ENCODE measurements at places on chromosomes 7 and 10.
A peak's percentile ranks its signal among the peaks of the same experiment; 100 is the strongest.

- DNase-seq = peak; percentile 39
These were observed 2.9 kb downstream of the CTBP2 start for GRCh38 chr10:125157505-125157904.

DNA sequence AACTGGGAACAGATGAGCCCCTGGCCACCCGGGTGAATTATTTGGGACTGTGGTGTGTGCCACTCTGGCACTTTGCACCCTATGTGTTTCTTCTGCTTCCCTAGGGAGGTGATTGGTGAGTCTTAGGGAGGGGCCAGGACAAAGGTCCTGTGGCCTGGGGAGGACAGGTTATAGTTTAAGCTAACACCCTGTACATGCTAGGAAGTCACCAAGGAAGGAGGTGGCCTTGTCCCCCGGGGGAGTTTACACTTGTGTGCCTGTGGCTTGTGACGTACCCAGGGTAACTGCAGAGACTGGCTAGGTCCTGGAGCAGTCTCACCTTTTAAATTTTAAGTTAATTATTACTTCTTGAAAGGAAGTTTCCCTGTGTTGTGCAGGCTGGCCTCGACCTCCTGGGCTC is 196.2 kb downstream of the BAMBI start:
- DNase-seq = no peak

DNA sequence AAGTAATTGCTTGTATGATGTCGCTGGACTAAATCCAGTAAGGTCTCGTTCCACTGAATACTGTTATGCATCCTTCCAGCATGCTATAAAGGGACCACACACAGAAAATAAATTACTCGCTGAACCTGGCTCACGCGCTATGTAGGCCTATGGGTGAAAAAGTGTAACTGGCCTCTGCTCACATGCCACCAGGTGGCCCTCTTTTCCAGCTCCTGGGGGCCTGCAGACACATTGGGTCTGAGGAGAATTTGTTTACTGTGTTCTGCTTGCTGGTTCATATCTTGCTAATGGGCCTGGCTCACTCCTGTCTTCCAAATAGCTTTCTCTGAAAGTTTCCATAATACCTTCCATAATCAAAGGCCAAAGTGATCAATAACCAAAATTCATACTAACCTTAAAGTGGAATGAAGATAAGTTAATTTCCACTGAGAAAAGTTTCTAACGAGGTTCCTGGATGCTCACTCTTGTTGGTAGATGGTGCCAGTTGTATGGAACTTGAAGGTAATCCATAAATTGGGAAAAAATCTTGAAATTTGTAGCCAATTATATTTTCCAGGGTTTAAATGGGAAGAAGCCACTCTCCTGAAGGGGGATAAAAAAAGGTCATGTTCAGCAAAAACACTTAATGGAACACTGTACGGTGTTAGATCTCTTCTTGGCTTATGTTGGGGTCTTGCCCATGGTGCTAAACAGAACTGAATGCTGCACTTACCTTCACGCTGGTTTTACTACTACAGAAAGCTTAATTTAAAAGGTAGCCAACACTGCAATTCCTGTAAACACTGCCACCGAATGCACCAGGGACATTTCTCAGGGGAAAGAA is 27.0 kb upstream of the ZPBP start:
- DNase-seq = no peak

DNA sequence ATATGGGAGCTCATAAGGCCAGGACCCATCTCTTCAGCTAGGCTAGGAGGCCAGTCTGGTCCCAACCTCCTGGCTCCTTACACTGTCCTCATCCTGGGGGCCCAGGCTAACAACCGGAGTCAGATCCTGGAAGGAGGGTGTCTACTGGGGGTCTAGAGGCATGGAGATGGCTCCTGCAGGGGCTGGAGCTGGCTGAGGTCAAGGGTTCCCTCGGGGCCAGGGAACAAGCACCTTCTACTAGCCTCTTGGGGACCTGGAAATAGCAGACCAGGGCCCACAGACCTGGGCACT is 37.2 kb downstream of the CLRN3 start:
- DNase-seq = no peak

GRCh38 chr10:59877191-59877671 is 29.1 kb downstream of the CCDC6 start:
- DNase-seq = peak; percentile 54

DNA sequence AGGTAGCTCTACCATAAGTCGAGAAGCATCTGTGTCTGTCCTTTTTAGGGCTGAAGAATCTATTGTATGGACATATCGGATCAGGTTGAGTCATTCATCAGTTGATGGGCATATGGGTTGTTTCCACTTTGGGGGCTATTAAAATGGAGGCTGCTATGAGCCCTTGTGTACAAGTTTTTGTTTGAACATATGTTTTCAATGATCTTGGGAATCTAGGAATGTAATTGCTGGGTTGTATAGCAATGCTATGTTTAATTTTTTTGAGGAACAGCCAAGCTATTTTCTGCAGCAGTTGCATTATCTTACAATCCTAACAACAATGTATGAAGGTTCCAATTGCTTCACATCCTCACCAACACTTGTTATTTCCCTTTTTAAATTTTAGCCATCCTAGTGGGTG is 46.4 kb upstream of the HABP2 start:
- DNase-seq = no peak

GRCh38 chr10:10677479-10677878 is 340.2 kb upstream of the CELF2 start:
- peak; percentile 6 for DNase-seq

DNA sequence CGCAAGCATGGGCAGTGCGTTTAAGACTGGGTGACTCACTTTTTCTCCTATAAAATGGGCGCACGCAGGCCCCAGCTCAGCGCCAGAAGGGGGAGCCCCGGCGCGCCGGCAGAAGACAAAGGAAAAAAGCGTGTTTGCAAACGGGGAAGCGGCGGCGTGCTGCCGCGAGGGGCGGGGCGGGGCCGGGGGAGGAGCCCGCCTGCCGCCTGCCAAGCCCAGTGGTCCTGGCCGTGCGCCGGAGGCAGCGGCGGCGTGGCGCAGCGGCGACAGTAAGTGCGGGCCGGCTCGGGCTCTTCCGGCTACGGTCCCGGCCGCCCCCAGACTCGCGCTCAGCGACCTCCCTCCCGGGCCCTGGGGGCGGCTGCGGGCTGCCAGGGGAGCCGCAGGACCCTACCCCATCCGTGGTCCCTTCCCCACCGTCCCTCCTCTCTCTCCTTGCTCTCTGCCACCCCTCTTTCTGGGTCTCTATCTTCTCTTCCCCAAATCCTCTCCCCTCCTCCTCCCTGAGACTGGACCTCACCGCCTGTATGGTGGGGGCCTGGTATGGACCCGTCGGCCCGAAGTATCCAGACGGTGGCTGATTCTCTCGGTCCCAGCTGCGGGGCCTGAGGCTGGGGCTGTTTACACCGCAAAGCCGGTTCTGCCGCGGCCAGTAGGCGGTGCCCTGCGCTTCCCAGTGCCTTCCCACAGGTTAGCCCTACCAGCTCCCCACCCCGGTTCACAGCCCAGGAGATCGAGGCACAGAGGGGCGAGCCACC is at the start of gene SLC29A3:
SLC29A3 (plus strand) TSS at position 218 of the 758 bp plus-strand sequence; CDS start at position 269, 51 bp downstream.
- DNase-seq = peak; percentile 79

DNA sequence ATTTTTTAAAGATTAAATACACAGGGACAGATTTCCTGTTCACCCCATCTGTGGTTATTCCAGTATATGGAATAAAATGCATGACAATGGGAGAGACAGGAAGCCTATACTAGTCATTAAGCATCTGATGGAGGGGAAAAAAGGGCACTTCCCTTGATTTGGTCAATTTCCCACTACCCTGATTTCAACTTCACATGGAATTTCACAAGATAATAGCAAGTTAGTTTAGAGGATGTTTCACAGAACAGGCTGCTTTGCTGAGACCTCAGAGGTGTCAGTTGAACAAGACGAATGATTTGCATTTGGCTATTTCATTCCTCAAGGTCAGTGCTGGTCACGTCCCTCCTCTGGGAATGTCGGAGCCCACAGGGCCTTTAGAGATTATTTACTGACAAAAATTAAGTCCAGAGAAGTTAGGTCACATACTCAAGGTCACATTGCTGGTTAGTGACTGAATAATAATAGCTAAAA is 4.7 kb upstream of the ITPRIP start:
- DNase-seq = peak; percentile 53

DNA sequence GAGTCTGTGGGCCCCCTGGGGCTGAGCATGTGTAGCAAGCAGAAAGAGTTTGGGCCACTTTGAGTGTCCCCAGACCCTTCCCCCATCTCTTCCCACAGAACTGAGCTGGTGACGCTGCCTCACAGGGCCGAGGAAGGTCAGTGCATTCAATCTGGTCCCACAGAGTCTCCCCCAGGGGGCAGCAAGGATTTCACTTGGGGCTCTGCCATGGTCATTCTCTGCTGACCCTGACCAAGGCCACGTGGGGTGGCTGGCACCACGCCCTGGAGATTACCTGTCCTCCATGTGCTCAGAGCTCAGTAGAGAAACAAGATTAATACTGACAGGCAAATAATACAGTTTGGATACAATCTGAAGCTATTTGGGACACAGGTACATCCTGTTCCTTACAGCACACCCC is 30.2 kb downstream of the ADRA2A start:
- DNase-seq = no peak

DNA sequence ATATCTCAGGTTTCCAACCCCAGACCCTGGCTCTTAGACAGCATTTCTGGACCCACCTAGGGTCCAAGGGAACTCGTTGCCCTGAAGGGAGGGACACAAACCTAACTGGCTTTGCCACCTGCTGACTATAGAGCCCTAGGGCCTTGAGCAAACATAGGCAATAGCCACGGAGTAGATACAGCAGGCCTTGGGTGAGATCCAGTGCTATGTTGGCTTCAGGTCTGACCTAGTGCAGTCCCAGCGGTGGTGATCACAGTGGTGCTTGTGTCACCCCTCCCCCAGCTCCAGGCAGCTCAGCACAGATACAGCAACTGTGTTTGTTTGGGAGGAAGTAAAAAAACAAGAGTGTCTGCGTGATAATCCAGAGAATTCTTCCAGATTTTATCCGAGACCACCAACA is 9.7 kb upstream of the TNKS2 start:
- no peak for DNase-seq

- no peak for DNase-seq
These were observed 40.2 kb upstream of the TNS3 start for GRCh38 chr7:47621979-47622561.

- no peak for DNase-seq
These were observed 113.8 kb upstream of the CACUL1 start for GRCh38 chr10:118868589-118868988.

- DNase-seq = no peak
These were observed 79.4 kb upstream of the C1GALT1 start for GRCh38 chr7:7102906-7103305.

DNA sequence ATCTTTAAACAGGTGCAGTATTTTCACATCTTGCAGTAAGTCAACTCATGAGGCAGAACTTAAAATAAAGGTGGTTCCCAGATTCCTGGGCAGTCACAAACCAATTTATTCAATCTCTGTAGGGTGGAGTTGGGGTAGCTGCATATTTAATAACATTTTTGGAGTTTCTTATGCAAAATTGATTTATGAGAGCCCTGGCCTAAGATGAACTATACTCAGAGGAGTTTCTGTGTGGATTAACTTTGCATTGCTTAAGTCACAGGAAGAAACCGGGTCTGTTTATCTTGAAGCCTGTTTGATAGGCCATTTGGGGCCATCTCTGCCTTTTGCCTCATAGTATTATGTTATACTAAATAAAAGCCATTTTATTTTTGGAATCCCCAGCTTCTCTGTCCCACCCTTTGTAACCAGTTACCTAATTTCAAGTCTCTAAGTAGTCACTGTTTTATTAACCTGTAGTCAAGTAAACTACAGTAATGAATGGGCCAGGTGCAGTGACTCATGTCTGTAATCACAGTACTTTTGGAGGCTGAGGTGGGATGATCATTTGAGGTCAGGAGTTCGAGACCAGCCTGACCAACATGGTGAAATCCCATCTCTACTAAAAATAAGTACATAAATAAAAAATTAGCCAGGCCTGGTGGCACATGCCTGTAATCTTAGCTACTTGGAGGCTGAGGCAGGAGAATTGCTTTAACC is 104.4 kb upstream of the FAM3C start:
- DNase-seq = no peak

GRCh38 chr7:157188091-157188665 is 49.5 kb downstream of the UBE3C start:
- no peak for DNase-seq

DNA sequence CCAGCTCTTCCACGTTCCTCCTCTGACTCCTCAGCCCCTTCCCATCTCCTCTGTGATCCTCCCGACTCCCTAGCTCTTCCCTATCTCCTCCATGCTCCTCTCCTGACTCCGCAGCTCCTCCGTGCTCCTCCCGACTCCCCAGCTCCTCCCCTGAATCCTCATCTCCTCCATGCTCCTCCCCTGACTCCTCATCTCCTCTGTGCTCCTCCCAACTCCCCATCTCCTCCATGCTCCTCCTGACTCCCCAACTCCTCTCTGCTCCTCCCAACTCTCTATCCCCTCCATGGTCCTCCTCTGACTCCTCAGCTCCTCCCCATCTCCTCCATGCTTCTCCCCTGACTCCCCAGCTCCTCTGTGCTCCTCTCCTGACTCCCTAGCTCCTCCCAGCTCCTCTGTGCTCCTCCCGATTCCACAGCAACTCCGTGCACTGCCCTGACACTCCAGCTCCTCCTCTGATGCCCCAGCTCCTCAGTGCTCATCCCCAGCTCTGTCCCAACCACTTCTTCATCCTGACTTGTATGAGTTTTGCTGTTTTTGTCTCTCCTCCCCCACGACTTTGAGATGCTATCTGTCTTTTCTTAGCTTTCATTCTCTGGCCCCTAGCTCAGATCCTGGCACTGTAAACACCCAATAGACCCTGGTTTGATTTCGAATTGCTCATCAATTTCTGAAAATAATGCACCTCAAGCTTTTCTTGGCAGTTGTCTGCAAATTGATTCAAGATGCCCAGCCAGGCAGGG is 38.3 kb downstream of the OAT start:
- no peak for DNase-seq

DNA sequence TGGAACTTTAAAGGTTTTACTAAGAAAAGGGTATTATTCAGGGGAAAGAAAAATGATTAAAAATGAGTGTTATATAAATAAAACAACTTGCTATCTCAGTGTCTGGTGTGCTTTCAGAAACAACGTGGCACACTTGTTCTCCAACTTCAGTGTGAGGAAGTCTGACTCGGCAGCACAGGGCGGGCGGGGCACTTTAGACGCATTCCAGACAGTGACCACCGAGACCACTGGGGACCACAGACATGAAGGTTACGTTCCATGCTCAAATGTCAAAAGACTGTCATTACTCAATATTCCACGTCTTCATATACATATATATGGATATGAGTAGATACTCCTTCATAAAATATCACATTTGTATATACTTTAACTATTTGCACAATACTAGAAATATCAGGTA is 87.0 kb downstream of the LARP4B start:
- peak; percentile 75 for DNase-seq

GRCh38 chr7:82507976-82508677 is 64.5 kb upstream of the CACNA2D1 start:
- no peak for DNase-seq

Data from ELR (cell line).